CD4-positive, alpha-beta memory T cell (primary cell): ENCODE measurements at places on chromosomes 16 and 17.

- DNase-seq: no peak
Observed at GRCh38 chr16:79537584-79537983, 63.0 kb downstream of the MAF start.

DNA sequence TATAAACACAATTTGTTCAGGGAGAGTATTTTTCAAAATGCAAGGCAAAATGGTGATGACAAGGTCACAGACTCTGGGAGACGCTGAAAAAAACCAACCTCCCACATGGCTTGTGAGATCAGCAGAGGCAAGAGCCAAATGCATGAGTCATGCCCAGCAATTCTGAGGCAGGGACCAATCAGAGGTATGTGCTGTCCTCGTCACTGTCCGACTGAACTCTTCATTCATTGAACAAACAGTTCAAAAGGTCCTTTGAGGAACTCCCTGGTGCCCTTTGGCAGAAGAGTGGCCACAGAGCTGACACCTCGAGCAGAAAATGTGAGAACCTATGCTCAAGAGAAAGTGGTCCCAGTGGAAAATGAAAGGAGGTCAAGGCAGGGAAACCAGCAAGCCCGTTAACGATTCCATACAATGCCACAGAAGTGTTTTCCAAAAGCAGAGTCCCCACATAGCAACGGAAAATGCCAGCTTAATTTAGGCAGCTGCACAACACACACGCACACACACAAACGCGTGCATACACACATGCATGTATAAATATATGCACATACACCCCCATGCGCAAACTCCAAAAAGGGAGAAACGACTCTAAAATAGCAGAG is 50.9 kb downstream of the CDH11 start:
- no peak for DNase-seq

GRCh38 chr16:14121142-14121541 is 50.0 kb downstream of the MRTFB start:
- DNase-seq: no peak

DNA sequence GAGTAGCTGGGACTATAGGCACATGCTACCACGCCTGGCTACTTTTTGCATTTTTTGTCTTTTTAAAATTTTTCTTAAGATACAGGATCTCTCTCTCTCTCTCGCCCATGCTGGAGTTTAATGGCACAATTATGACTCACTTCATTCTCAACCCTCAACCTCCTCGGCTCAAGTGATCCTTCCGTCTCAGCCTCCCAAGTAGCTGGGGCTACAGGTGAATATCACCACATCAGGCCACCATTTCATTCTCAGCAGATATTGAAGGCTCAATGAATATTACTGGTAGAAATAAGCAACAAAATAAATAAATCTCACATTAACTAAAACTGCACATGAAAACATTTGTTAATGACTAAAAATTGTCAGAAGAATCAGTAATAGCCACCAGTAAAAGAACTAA is 41.7 kb downstream of the BRIP1 start:
- no peak for DNase-seq

DNA sequence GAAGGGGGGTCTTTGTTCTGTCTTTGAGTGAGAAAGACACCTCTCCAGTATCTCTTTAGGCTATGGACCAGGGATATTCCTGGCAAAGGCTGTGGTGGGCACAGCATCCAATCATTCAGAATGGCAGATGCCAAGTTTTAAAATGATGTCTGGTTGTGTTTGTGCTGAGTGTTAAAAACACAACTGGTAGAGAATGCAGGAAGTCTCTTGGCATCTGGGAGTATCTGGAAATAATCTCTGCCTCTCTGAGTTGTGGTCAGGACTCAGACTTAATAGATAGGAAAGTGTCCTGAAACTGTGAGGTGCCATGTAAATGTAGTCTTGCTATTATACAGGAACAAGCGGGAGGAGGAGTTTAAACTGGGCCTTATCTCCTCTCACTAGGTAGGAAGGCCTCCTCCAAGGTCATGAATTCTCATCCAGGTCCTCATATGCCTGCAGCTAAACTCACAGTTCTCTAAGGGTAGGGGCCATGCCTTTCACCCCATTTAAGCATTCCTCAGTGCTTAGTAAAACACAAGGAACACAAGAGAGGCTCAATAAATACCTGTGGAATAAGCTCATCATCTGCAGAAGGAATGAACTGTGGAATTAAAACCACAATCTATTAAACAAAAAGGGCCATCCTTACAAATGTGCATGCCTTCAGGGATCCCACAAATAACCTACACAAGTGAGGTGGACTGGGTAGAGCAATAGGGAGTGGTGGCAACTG is 317.6 kb downstream of the CBLN1 start:
- DNase-seq: no peak

DNA sequence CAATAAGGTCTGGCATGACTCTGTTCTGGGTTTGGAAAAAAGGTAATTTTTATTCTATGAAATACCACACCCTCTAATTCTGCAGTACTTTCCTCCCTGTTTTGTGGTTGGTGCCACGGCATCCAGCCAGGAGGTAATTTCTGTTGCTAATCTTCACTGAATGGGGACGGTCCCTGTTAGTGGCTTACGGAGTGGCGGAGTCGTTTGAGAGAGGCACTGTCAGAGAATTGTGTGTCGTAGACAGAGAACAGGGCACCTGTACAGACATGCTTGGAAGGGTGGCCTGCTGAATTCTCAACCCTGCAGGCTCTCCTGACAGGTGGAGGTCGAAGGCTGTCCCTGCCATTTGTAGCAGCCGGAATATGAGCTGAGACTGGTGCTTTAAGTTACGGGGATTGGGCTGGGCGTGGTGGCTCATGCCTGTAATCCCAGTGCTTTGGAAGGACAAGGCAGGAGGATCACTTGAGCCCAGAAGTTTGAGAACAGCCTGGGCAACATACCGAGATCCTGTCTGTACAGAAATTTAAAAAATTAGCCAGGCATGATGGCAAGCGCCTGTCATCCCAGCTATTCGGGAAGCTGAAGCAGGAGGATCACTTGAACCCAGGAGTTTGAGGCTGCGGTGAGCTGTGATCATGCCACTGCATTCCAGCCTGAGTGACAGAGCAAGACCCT is 33.2 kb downstream of the EEF2K start:
- no peak for DNase-seq

DNA sequence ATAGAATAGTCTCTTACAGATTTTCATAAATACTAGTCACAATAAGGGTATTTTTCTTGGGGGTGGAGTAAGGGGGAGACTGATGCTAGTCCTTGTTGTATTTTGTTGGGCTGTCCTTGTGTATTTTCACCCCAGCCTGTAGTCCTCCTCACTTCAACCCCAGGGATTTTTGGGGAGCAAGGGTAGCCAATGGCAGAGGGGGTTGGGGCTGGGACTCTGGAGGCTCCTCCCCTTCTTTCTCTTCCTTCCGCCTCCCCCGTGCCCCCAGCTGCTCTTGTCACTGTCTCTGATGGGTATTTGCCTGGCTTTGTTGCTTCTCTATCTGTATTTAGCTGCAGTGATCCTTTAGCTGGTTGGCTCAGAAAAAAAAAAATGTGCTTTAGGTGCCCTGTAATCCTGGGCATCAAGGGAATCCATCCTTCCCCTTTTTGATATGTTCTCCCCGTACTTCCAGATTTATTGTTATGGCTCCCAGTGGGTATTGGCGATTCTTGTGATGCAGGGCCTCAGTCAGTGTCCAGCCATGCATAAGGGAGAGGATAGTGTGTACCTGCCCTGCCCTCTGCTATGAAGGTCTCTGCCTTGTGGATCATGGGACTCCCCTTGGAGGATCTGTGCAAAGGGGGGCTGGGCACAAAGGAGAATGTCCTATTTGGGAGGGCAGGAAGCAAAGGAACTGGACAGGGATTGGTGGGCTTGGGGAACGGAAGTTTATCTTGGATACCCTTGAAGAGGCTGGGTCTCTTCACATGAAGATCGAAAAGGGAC is 16.5 kb downstream of the SNF8 start:
- no peak for DNase-seq

DNA sequence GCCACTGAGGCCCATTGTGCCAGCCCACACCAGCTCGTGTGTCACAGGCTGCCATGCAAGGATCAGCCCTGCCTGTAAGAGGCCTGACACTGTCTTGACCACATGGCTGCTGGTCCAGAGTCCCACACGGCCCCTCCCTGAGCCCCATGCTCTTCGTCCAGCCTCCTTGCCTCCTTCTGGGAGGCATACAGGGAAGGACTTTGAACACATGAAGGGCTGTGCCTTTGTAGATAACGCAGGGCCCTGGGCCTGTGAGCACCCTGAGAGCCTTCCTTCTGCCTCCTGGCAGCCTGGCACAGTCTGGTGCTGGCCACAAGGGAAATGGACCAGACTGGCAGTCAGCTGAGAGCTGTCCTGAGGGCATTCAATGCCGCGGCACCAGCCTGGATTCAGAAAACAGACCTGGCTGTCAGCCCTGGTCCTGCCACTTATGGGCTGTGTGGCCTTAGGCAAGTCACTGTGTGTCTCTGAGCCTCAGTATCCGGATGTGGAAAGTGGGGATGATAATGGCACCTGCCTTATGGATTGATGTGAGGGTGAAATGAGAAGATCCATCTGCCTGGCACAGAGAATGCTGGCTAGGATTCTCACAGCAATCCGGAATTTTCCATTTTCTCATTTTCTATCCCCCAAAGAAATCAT is 19.2 kb upstream of the SPNS2 start:
- no peak for DNase-seq

GRCh38 chr17:17668775-17669579 is 12.3 kb upstream of the RAI1 start:
- no peak for DNase-seq

- no peak for DNase-seq
Observed at GRCh38 chr16:49726155-49726554, 129.8 kb downstream of the ZNF423 start.

DNA sequence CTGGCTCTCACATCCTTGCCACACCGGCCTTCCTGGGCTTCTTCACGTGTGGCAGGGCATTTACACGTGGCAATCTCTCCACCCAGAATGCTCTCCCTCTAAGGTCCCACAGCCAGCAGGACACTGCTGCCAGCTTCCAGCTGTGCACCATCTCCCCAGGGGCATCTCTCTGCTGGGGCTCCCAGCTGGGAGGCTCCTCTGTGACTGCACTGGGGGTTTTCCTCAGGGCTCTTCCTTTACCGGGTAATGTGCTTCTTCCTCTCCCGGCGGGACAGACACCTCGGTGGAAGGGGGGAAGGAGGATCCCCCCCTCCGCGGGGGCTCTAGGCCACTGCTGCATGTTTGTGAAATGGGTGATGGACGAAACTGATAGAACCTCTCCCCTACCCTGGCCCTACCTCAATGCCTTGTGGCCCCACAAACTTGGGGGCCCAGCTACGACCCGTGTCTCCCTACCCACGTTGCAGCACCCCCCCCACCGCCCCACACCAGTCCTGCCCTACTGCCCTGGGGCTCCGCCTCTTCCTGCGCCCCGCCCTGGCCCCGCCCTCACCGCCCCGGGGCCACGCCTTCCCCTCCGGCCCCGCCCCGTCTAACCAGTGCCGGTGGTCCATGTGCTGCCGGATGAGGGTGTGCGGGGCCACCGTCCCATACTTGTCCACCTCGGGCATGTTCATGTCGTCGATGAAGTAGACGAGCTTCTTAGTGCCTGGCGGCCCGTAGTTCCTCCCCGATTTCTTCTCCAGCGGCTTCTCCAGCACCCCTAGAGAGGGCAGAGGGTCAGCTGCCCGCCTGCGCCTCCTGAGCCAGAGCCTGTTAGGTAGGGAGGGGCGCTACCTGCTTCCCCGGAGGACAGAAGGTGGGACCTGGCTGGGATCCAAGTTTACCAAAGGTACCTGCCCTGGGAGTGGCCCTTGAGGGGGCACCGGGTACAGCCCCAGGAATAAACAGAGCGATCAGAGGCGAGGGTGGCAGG is 92.6 kb downstream of the DNAH17 start:
- peak; percentile 49 for DNase-seq

GRCh38 chr17:67773246-67773645 is 52.1 kb upstream of the BPTF start:
- no peak for DNase-seq

DNA sequence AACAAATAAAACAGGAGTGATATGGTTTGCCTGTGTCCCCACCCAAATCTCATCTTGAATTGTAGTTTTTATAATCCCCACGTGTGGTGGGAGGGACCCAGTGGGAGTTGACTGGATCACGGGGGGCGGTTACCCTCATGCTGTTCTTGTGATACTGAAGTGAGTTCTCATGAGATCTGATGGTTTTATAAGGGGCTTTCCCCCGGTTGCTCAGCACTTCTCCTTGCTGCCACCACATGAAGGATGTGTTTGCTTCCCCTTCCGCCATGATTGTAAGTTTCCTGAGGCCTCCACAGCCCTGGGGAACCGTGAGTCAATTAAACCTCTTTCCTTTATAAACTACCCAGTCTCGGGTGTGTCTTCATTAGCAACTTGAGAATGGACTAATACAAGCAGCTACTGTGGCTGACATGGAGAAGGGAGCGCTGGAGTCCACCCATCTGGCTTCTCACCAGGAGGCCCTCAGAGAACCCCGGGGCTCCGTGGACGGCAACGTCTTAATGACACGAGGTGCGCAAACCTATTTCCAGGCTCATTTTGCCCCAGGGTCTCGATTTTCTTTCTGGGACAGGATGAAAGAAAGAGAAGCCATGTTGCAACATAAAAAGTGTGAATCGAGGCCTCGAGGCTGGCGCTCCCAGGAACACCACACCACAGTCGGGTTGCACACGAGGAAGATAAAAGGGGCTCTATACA is 129.5 kb downstream of the DYNLRB2 start:
- DNase-seq: no peak

DNA sequence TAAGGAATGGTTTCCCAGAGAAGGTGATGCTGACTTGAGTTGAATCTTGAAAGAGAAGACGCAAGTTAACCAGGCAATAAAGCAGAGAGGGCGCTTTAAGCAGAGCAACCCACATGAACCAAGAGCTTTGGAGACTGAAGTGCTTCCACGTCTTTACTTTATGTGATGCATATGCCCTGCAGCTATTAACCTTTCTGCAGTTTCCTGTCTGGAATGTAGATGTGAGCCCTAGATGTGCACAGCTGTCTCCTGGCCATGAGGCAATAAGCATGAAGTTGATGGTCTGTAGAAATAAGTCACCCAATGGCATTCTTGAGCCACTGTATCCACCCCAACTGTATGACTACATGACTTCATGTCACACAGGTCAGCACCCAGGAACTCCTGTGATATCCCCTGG is 5.7 kb upstream of the CHST4 start:
- no peak for DNase-seq

DNA sequence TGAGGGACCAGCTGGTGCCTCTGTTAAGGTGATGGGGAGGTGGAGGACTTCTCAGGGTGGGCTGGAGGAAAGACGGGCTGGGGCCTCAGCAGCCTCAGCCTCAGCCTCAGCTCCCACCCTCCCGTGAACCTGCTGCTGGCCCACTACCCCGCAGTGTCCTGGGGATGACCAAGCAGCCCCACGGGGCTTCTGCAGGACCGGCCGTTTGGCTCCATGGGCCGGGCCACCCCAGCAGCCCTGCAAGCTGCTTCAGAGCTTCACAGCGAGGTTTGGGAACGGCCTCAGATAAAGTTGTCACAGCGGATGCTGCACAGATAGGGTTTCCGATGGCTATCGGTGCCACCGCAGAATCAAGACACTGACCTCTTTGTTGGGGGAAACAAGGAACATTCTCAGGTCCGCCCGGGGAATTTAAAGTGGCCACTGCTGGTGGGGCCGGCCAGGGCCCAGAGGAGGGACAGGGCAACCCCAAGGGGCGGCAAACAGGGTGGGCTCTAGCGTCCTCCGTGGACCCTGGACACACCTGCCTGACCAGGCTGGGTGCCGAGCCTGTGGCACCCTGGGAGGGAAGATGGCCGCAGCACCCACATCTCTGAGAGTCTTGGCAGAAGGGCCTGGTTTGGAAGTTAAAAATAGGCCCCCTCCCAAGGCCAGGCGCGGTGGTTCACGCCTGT is 47.8 kb upstream of the ZC3H18 start:
- DNase-seq: no peak

GRCh38 chr16:53147500-53148065 is 92.8 kb downstream of the CHD9 start:
- DNase-seq: no peak

GRCh38 chr17:37315601-37316000 is 60.2 kb upstream of the C17orf78 start:
- DNase-seq: no peak
